Activated T-cell treated with anti-CD3 and anti-CD28 coated beads, Interleukin-2, amount 50 U/mL, for 72 hours (primary cell): ENCODE measurements at places on chromosomes 12 and 14.
A peak's percentile ranks its signal among the peaks of the same experiment; 100 is the strongest.

- peak; percentile 58 for DNase-seq
Observed at GRCh38 chr14:38065106-38065762, 142.5 kb upstream of the SSTR1 start.

- no peak for DNase-seq
Observed at GRCh38 chr12:55034218-55034617, 14.4 kb downstream of the NEUROD4 start.

- DNase-seq, result no peak
Observed at GRCh38 chr12:112810235-112810917, 18.8 kb downstream of the RPH3A start.

- DNase-seq, result no peak
Observed at GRCh38 chr12:38961012-38961411, 55.6 kb upstream of the CPNE8 start.

DNA sequence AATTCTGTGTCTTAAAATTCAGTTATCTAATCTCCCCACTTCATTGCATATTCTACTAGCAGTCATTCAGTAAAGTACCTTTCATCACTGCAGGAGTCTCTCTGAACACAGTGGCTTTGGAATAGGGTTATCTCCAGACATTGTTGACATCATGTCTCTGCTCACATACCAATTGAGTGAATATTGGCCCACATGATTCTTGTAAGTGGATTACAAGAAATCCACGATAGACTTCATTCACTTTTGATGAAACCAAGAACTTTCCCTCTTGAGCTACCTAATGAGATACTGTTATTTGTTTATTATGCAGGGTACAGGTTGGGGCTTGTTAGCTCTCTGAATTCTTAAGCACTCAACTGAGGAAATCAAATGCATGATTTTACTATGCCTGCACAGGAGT lies 284.9 kb downstream of the RAD51B start:
- no peak for DNase-seq

DNA sequence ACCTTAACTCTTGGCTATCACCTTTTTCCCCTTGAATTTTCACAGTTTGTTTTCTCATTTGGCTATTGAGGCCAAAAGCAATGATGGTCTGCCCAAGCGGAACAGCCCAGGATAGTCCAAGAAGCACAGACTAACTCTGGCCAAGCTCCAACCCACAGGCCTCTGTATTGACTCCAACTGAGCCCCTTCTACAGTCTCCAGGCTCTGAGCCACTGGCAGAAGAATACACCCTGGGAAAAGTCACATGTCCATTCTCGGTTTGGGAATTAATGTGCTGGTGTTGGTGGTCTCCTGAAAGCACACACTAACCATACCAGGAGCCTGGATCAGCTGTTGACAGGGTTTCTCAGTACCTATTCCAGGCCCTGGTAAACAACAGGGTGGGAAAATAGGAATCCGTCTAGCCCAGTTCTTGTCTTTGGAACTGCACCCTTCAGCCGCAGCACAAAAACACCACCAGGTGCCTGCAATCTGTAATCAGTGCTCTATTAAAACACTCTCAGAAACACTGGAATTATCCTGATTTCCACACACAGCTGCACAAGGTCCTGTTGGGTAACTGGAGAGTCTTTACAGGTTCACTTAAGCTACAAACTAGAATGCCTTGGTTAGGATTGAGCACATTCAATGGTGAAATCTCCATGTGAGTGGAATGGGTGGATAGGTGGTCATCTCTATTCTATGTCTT lies 63.6 kb downstream of the STXBP6 start:
- DNase-seq, result no peak

DNA sequence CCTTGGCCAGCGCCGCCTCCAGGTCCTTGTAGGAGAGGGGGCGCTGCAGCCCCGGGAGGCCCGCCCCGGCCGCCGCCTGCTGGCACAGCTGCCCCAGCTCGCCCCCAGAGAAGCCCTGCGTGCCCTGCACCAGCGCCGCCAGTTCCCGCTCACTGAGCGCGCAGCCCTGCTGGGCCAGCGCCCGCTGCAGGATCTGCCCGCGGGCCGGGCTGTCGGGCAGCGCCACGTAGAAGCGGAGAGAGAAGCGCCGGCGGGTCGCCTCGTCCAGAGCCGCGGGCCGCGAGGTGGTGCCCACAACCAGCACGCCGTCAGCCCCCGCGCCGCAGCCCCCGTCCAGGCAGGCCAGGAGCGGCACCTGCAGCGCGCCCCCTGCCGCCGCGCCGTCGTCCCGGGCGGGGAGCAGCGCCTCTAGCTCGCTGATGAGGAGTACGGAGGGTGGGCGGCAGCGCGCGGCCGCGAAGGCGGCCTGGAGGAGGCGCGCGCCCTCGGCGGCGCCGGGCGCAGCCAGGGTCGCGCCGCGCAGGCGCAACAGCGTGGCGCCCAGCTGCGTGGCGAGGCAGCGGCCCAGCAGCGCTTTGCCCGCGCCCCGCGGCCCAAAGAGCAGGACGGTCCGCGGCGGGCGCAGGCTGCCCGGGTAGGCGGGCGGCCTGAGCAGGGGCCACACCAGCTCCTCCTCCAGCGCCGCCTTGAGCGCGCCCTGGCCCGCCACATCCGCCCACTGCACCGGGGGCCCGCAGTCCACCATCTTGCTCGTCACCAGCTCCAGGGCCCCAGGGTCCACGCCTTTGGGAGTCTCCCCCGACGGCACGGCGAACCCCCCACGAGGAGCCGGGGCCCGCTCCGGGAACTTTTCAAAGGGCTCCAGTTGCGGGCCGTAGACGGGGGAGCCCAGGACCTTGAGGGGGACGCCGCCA lies 27.7 kb downstream of the FIGNL2 start:
- DNase-seq, result peak; percentile 88

DNA sequence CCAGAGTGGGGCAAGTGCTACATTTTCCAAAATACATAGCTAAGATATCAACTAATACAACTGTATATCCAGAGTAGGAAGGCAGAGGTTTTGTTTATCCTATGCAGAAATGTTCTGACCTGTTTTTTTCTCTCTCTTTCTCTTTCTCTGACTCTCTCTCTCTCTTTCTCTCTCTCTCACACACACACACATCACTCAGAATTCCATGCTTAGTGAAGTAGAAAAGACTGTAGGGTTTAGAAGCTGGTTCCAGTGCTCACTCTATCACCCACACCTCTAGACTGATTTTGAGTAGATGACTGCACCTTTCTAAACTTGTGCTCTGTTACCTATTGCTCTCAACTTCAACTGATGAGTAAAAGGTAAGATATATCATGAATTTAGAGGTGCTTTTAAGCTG lies 356.7 kb downstream of the LRIG3 start:
- DNase-seq, result no peak

GRCh38 chr12:10012630-10013330 lies 2.4 kb downstream of the CLEC12B start:
- DNase-seq, result no peak

- no peak for DNase-seq
Observed at GRCh38 chr14:99426813-99427346, 53.8 kb downstream of the SETD3 start.
